ENCODE measurements at places on chromosomes 4 and X.
A peak's percentile ranks its signal among the peaks of the same experiment; 100 is the strongest.

GRCh38 chr4:154604696-154605200, 7.7 kb downstream of the FGG start:
- no peak for DNase-seq

DNA sequence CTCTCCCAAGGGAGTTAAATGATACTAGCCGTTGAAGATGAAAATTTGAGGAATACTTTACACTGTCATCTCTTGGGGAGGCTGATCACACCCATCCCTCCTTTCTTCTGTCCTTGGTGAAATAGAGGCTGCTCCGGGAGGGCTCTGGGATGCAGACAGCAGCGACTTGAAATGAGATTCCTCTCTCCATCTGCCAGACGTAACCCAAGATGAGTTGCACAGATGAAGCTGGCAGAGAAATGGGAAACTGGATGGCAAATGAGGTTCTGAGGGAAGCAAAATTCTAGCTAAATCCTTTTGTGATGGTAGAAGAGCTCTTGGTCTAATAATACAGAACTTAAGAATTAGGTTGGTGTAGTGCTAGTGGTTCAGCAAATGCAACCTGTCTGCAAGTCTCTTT, 201.4 kb downstream of the AASDH start:
- peak; percentile 42 for DNase-seq

GRCh38 chr4:147101678-147102077, 156.0 kb upstream of the TTC29 start:
- no peak for DNase-seq

DNA sequence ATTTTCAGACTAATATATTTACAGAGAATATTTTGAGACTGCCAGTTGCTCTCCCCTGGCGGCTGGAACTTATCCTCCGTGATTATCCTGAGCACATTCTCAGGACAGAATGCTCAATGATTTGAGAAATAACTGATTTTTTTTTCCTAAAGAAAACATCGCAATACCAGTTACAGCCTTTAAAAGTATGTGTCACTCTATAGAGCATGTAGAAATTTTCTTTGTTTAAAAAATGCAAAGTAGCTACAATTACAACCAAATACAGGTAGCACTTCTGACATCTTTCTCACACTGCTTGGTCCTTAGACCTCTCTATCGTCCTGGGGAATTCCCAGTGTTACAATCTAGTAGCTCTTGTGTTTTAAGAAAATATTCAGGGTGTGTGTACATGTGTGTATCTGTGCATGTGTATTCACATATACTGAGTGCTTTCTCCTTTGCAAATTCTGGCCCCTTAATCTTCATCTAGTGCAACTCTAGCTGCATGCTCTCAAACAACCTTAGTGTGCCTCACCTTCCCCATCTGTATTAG, 13.8 kb downstream of the APBB2 start:
- DNase-seq = no peak

GRCh38 chr4:65467068-65467680, 203.1 kb downstream of the EPHA5 start:
- no peak for DNase-seq

GRCh38 chr4:152255437-152255836, 280.5 kb downstream of the FBXW7 start:
- DNase-seq = peak; percentile 2

- DNase-seq = no peak
These were observed 19.0 kb downstream of the FHL1 start for GRCh38 chrX:136166221-136166855.

- DNase-seq = no peak
These were observed 52.2 kb downstream of the EFNB1 start for GRCh38 chrX:68880846-68881552.

DNA sequence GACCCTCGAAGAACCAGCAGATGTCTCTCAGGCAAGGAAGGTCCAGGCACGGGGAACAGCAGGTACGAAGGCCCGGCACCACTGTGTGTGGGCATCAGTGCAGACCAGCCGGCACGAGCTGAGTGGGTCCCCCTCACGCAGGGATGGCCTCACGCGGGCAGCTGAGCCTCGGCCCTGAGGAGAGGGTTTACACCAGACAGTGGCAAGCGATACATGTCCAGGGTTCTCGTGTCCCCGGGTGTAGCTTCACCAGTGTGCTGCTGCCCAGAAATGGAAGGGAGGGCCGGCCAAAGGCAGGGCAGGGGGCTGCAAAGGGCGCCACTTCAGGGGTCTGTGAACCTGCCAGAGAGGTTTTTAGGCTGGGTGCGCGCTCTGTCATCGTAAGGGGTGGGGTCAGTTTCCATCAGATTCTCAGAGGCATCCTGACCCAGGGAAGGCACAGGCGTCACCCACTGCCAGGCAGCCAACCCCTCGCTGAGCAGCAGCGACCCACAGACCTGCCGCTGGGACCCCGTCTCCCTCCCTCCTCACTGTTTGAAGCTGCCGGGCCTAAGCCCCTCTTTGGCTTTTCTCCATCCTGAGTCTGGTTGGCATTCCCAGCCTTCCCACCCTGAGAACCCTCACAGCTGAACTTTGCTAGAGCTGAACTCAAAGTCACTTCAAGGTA, 107.0 kb downstream of the CPZ start:
- no peak for DNase-seq

- no peak for DNase-seq
These were observed 127.6 kb downstream of the EIF4E start for GRCh38 chr4:98801259-98801725.

All from NCI-H446 (cell line).